Activated CD4-positive, CD25-positive, alpha-beta regulatory T cell (primary cell): ENCODE measurements at places on chromosomes 7 and 10.
A peak's percentile ranks its signal among the peaks of the same experiment; 100 is the strongest.

GRCh38 chr7:152367170-152367569, 68.6 kb downstream of the KMT2C start:
- no peak for DNase-seq

DNA sequence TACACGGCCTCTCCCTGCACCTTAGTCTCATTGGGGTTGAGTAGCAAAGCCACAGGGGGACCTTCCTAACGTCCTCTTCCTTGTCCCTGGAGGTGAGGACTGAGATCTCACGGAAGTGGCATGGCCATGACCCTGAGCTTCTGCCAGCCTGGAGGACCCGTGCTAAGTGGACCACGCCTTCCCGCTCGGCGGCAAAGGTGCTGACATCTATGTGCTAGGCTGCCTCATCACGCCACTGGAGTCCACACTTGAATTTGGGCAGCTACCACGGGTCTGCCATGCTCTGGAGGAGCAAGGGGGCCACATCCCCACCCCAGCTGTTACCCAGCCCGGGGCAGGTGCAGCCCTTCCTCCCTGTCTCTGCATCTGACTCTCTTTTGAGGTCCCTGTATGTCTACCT, 15.3 kb downstream of the GHRHR start:
- no peak for DNase-seq

DNA sequence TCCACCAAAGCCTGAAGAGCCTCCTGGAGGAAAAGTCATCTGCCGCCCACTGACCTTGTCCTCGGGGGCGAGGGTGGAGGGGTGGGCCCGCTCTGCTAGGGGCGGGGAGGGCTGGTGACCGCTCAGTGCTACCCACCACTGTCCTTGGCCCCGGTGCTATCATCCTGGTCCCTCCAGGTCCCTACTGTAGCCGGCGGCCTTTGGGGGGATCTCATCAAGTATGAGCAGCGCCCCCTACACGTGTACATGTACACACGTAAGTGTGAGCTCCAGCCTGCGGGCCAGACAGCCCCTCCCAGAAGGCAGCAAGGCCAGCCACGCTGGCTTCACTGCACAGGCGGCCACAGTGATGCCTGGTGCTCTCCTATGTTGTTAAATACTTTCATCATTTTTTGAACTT, 19.6 kb downstream of the TTYH3 start:
- no peak for DNase-seq

GRCh38 chr7:157549612-157550299, 213.0 kb downstream of the DNAJB6 start:
- no peak for DNase-seq

GRCh38 chr10:84095811-84096497, 43.4 kb upstream of the GHITM start:
- no peak for DNase-seq

DNA sequence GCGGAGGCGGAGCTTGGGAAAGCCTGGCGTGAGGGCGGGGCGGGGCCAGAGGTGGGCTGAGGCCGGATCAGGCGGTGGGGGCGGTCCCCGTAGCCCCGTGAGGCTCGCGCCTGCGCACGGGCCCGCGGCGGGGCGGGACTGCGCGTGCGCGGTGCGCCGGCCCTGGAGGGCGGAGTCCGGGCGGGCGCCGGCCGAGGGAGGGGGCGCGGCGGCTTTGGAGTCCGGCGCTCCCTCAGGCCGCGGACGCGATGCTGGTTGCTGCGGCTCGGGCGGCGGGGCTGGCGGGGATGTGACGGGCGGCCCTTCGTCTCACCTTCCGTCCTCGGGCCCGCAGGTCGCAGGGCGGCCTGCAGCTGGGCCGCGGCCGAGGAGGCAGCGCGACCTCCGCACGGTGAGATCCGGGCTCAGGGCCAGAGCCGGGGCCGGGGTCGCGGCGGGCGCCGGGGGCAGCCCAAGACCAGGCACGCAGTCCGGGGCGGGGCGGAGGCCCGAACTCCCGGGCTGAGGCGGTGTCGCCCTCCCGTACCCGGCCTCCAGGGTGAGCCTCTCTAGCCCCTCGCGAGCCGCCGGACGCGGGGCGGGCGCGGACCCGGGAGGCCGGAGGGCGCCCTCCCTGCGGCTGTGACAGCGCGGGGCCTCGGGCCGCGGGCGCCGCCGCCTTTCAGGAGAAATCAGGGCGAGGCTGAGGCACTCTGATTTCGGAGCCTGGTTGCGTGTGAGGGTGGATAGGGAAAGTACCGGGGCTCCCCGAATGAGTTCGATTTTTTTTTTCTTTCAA, at the start of gene CCSER2:
TSS of gene CCSER2 (plus strand) at position 172 of the 778 bp plus-strand sequence. CDS start 42,464 bp downstream, outside the sequence.
- peak; percentile 82 for DNase-seq

- DNase-seq = no peak
Observed at GRCh38 chr7:155001756-155002410, 1.0 kb downstream of the PAXIP1 start.

DNA sequence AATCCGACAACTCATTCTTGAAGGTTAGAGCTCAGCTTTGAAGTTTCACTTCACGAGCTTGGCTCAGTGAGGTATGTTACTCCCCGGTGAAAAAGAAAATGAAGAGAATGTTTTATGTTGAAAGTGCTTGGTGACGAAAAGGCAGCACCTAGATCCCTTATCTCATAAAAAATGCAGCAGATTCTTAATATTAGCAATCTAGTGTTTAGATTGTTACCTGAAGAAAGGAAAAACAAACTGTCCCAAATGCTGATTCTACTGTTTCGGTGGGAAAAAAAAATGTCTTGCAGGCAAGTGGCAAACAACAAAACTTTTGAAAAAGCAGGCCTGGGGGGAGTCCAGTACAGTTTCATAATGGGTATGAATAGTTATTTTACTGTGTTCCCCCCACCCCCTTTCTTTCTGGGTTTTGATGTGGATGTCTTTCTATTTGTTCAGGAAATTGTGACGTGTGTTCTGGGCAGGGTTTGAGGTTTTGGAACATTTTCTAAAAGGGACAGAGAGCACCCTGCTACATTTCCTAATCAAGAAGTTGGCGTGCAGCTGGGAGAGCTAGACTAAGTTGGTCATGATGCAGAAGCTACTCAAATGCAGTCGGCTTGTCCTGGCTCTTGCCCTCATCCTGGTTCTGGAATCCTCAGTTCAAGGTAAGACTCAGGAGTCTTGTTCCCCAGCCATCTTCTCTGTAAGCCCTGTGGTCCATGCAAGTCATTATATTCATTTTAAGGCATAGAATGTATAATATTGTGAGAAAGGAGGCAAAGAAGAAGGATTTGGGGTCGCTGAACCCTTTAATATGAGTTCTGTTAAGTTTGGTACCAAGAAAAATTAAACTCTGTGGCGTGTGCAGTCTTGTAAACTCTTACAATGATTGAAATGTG, at the start of gene SRGN:
TSS of gene SRGN (plus strand) at position 514 of the 881 bp plus-strand sequence. CDS start at position 569, 55 bp downstream.
- DNase-seq = peak; percentile 14

- no peak for DNase-seq
Observed at GRCh38 chr10:79221110-79222051, 125.9 kb upstream of the PPIF start.

DNA sequence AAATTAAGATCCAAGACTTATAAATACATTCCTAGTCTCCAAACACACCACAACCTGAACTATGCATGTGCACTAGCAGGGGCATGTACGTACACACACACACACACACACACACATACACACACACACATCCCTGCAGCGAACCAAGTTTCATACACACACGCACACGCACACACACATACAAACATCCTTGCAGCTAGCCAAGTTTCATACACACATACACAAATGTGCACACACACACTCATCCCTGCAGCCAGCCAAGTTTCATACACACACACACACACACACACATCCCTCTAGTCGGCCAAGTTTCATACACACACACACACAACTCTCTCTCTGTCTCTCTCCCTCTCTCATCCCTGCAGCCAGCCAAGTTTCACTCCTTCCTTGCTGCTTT, 82.7 kb upstream of the WIPF3 start:
- no peak for DNase-seq

- no peak for DNase-seq
Observed at GRCh38 chr10:51705774-51706173, 6.4 kb upstream of the CSTF2T start.

DNA sequence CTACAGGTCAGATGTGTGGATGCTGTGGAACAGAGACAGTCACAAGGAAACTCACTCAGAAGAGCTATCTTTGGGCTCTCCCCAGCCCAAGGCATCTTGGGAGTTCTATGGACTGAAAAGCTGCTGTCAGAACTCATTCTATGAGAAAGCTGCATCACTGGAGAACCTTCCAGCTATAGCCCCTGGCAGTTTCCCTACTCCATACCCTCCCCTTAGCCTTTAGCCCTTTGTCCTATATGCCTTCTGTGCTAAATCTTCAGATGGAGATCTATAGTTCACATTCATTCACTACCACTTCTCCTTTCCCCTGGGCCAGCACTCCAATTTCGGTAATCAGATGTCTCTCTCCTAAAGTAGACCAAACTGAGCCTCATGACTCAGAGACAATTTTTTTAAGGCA, 6.9 kb downstream of the WNT8B start:
- DNase-seq = no peak

DNA sequence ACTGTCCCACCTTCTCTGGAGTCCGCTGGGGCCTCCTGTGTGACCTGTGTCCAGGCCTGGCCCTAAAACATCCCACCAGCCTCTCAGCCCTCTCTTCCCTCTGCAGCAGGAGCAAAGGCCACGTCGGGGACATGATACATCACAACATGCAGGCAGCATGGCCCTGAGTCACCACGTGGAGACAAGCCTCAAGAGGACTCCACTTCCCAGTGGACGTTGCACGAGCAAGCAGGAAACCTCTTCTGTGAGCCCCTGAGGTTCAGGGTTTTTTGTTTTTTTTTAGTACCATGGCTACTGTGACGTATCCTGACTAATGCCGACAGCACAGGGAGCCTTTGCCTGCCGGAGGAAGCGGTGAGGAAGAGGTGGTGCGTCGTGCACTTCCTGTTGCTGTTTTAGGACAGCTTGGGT, 165.9 kb downstream of the DNAJB6 start:
- no peak for DNase-seq

DNA sequence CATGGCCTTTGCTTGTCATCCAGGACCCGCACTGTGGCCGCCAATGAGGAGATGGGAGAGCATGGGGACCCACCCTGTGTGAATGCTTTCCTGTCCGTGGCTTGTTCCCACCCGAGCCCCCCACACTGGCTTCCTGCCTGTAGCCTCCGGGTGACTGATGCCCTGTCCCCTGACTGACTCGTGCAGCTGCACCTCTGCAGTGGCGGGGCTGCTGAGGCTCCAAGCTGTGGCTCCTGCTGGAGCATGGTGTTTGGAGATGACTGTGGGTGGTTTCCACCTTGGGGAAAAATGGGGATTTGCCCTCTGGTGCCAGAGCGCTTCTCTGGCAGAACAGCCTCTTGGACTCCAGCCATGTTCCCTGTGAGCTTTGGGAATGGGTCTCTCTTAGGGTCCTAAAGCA, 2.1 kb downstream of the CAMK1D start:
- no peak for DNase-seq

DNA sequence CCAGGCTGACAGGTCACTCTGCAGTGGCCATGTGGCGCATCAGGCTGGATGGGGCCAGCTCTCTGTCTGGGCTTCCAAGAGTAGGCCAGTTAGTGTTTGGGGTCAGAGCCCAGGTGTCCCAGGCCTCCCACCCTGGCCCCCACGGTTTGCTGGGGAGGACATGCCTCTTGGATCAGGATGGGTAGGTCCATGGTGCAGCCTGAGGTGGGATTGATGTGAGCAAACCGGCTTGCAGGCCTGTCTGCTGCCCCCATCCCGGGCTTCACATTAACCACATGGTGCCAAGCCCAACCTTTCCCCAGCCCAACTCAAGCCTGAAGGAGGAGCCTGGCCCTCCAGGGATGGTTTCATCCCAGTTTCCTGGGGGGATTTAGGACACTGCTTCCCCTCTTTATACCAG, 39.2 kb downstream of the LDB3 start:
- DNase-seq = no peak

DNA sequence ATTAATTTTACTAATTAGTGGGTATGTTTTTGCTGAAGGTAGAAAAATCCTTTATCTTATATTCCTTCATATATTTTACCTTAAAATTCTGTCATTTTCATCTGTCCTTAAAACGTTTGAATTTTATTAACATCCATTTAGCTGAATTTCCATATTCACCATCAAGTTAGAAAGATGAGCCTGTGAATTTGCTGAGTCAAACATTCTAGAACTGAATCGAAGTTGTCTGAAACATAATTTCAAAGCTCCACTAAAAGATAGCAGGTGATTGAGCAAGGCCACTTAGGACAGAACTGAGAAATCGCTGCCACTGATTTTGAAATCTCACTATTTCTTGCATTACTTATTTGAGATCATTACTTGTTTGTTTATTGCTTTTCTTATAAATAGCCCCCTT, 17.5 kb downstream of the HGF start:
- DNase-seq = no peak

DNA sequence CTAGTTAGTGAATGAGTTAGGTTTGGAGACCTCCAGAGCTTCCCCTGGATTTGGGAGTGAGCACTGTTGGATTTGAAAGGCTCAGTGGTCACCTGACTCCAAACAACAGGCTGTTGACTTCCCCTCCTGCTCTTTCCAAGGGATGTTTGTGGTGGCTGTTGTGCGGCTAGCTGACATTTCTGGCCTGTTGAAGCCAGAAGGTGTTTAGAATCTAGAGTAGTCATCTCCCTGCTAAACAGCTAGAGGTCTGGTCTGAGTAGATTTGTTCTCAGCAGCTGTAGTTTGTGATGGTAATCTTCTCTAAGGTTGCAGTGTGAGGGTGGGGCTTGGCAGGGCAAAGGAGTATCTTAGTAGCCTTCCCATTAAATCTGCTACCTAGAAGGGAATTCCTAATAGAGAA, 30.1 kb downstream of the BPGM start:
- no peak for DNase-seq

DNA sequence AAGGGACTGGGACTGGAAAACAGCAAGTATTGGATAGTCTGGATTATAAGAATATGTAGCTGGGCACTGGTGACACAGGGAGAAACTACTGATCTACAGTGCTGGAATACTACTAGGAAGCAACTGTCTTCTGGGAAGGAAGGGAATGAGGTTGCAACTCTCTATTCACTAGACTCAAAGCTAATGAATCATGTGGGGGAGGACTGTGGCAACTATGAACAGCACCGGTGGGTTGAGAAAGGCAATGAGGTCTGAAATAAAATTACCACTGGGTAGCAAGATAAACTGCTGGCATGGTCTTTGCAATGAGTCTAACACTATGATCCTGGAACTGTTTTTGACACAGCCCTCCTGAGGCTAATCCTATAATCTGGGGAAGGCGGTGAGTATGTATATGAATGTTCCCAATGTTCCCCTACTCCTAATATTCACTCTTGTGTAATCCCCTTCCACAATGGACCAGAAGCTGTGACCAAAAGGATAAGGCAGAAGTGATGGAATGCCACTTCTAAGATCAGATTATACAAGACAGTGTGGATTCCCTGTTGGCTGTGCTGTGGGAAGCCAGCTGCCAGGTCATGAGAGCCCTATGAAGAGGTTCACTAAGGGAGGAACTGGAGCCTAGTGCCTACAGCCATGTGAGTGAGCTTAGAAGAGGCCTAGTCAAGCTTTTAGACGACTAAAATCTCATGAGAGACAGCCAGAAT, 101.3 kb upstream of the DNAJB12 start:
- no peak for DNase-seq

DNA sequence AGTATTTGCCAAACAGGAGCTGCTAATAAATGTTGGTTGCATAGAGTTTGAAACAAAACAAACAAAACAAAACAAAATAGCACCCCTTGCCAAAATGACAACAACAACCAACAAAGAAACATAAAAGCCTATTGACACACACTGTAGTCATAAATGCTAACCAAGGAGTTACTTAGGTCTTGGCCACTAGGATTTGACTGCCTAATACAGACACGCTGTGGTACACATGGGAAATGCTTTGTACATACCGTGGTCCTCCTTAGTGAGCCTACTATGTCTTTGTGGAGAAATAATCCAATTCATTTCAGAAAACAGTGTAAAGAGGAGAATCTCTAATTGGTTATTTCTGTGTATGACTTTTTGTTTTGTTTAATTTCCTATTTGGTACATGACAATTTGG, 53.2 kb upstream of the MTPN start:
- DNase-seq = no peak

- no peak for DNase-seq
Observed at GRCh38 chr7:84490661-84491060, 296.1 kb upstream of the SEMA3A start.
